CD8-positive, alpha-beta T cell (primary cell): ENCODE measurements at places on chromosomes 1 and 21.

DNA sequence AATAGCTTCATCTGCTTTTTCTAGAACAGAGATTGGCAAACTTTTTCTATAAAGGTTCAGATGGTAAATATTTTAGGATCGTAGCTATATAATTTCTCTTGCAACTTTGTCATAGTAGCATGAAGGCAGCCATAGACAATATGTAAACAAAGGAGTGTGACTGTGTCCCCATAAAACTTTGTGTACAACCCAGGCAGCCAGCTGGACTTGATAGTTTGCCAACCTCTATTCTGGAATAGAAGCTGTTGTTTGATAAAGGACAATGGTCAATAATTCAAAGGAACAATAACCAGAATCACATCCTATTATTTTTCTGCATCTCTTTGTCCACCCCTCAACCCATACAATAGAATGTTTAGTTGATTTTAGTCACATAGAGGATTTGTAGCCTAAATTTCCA lies 286.7 kb downstream of the LMX1A start:
- no peak for DNase-seq

- no peak for DNase-seq
These were observed 144.6 kb downstream of the PGBD5 start for GRCh38 chr1:230281556-230281955.

DNA sequence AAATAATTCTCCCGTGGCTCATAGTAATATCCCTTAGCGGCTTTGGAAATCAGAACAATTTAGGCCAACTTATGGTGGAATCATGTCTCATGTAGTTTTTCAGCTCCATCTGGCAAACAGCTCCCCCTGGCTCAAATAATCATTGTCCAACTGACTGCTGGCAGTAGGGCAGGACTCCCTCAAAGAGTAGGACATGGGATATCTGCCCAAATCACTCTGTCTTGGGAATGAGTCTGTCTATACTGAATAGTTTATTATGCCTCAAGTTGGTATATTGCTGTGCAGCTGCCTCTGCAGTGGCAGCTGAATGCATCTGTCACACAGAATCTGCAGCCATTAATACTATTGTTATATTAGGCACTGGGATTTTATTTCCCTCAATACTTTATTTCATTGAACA lies 255.7 kb downstream of the COL11A1 start:
- DNase-seq = no peak

- DNase-seq = no peak
These were observed 26.3 kb downstream of the CLEC20A start for GRCh38 chr1:178470411-178470960.

GRCh38 chr1:72062584-72062983 lies 219.8 kb downstream of the NEGR1 start:
- DNase-seq = no peak

- no peak for DNase-seq
These were observed 24.1 kb downstream of the THRAP3 start for GRCh38 chr1:36248250-36248894.

DNA sequence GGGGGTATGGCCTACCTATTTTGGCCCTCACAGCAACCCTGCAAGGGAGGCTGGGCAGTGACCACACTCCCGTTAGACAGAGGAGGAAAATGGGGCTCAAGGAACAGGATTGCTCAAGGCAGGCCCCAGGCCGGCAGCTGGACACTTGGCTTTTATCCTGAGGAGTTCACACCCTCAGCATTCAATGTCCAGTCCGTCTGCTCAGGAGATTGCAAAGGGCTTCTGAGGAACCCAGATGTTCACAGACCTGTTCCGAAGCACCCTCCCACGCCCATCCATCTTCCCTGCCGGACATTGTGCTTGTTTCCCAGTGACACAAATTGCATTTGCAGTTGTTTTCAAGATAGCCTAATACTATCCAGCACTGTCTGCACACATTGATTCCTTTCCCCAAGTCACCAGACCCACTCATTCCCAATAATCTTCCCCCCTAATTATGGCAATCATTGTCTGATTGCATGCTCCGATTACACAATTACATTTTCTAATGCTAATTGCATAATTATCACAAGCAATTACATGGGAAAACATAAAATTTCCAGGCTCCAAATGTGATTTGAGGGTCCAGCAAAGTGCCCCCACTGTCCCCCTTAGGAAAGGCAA lies 4.3 kb upstream of the UBL4B start:
- DNase-seq = no peak

DNA sequence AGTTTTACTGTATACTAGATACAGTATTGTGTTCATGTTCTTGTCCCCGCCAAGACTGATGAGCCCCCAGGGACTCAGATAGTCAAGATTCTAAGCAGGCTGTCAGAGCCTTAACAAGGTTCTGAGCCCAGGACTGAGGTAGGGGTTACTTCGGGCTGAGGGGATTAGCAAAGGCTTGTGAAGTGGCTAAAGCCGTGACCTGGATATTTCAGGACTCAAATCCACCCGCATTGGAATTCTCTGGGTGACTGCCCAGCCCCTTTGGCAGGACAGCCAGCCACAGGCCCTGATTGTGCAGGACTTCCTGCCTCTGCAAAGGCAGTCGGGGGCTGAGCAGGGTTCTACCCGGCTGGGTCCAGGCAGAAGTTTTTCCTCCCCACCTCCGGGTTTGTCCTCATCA lies at the start of gene PLA2G5:
Gene PLA2G5, plus strand, starts transcription at position 321 of the 400 bp plus-strand sequence. CDS start 14,637 bp downstream, outside the sequence.
- no peak for DNase-seq

GRCh38 chr1:119811387-119811786 lies at the start of gene REG4:
TSS of gene REG4 (minus strand) at chr1:119811460. CDS start at chr1:119808769, 2,691 bp downstream.
- no peak for DNase-seq

GRCh38 chr1:228507961-228508652 lies 20.9 kb downstream of the RNF187 start:
- DNase-seq = no peak

GRCh38 chr1:179586107-179586823 lies 5.4 kb upstream of the TDRD5 start:
- DNase-seq = no peak

DNA sequence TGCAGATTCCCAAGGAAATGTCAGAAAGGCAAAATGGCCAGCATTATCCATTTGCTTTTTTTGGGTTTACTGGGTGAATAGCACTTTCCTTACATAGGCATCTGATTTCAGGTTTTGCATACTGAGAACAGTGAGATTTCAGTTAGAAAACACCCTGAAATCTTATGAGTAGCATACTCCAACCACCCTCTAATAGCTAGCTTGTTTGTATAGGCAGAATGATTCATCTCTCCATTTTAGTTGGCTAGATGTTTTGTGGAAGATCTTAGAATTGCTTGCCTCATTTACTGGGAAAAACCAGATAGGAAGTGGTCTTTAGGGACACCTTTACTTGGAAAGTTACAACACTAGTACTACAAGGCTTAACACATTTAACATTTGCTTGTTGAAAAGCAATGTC lies 10.4 kb downstream of the KYAT3 start:
- no peak for DNase-seq

DNA sequence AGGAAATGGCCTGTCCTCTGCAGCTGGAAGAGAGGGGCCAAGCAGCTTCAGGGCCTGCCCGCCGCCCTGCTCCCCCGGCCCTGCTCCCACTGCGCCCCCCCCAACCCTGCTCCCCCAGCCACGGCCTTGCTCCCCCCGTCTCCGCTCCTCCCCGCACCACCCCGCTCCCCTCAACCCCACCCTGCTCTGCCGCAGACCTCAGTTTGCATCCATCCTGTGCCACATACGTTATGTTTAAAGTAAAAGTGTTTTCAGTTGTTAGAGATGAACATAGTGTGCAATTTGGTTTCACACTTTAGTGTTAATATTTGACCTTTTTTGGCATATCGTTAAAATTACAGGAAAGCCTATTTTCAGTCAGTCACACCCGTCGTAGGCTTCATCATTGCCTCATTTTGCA lies 34.1 kb upstream of the DIP2A start:
- DNase-seq = peak; percentile 73

DNA sequence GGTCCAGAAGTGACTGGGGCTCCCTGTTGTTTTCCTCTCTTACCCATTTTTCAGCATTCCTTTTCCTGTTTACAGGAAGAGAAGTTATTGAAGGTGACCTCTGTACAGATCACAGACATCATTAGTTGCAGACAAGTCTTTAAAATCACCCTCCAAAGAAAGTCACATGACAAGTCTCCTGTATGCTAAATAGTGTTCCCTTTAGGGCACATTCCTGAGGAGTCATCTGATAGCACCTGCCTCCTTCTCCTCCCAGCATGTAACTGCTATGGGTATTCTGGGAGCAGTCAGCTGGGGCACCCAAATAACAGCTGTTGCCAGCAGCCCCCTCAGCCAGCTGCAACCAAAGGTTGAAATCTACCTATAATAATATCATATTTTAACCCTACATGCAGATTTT lies 200.6 kb downstream of the PTGER3 start:
- no peak for DNase-seq

- no peak for DNase-seq
These were observed 15.8 kb downstream of the NR5A2 start for GRCh38 chr1:200043336-200043668.

- DNase-seq = no peak
These were observed 11.6 kb downstream of the SARS1 start for GRCh38 chr1:109225308-109225707.

DNA sequence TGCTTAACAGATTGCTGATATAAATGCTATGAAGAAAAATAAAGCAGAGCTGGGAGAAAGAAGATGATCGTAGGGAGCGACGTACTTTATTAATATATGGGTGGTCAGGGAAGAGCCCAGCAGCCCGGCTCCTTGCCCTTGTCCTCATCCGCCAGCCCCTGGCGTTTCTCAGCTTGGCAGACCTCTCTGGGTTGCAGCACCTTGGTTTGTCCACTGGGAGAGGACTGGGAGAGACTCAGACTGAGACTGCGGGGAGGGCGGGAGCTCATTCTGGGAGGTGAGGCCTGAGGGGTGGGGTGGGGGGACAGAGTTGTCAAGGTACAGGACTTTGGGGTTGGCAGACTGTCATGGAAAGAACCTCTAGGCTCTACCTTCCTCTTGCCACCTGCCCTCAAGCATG lies 3.3 kb upstream of the S100A3 start:
- DNase-seq = no peak

DNA sequence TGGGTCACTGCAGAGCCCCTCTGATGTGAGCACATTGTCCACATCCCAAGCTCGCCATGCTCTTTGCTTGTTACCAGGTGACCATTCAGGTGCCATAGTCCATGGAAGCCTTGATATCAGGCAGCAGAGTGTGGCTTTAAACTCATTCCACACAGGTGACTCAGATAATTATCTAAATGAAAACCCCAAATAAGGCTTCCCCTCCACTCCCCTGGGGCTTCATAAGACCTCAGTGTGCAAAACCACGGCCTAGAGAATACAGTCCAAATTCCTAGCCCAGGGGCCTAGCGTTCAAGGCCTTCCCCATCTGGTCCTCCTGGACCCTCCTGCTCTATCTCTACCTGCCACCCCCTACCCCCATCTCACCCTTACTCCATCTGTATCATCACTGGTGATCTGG lies 97.1 kb downstream of the ARHGEF10L start:
- no peak for DNase-seq

- DNase-seq = no peak
These were observed at the start of gene SH3D21 for GRCh38 chr1:36306210-36306901. TSS of gene SH3D21 (plus strand) at chr1:36306368. CDS start at chr1:36306421, 53 bp downstream.

DNA sequence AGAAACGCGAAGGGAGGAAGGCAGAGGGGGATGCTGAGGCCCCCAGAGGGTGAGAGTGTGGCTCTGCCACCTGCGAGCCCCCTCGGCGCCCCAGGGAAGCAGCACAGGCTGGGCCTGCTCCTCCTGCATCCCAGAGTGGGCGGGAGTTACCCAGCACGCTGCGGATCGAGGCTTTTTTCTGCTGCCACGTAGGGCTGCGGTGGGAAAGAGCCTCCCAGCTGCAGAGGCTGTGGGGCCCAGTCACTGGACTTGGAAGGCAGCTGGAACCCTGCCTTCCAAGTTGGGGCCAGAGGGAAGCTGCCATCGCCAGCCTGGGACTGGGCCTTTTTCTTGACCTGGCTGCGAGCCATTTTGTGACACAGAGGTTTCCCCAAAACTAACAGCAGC lies 2.3 kb upstream of the GRIK3 start:
- DNase-seq = no peak

DNA sequence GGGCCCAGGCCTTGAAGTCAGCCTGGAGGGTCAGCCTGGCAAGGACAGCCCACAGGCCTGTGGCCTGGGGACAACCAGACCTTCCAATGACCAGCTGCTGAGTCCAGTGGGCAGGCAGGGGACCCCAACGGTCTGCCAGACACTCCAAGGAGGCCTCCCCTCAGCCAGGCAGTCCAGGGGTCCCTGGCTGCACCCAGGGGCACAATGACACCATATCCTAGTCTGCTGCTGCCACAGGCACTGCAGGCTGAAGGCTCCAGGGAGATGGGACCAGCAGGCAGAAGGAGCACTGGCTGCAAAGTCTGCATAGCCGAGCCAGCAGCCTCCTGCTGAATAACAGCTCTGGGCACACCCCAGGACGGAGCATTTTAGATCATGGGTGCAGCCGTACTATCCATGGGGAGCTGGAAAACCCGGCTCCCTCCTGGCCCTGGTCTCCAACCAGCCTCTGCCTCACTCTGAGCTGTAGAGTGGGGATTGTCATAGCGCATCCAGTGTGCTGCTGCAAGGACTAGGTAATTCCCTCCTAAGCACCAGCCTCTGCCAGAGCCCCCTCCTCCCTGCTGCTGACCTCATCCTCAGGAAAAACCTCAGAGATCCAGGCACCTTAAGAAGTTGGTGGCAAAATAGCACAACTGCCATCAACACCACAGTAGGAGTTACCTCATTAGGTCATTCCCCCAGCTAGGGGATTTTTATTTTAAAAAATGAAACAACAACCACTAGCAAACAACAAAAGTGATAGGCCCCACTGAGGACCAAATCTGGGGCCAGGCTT lies 4.8 kb upstream of the LAPTM5 start:
- peak; percentile 62 for DNase-seq

- DNase-seq = no peak
These were observed 6.0 kb downstream of the PLEKHG5 start for GRCh38 chr1:6485168-6486101.

DNA sequence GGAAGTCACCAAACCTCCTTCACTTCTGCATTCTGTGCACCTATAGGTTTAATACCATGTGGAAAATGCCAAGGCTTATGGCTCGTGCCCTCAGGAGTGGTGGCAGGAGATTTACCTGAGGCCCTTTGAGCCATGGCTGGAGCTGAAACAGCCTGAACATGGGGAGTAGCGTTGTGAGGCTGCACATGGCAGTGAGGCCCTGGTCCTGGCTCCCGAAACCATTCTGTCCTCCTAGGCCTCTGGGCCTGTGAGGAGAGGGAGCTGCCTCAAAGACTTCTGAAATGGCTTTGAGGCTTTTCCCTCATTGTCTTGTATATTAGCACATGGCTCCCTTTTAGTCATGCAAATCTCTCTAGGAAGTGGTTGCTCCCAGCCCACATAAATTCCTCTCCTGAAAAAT lies 20.6 kb downstream of the PTGFR start:
- DNase-seq = no peak

- DNase-seq = no peak
These were observed 94.4 kb downstream of the RAVER2 start for GRCh38 chr1:64839261-64839660.

GRCh38 chr21:30271156-30271555 lies 11.6 kb downstream of the KRTAP24-1 start:
- DNase-seq = no peak

GRCh38 chr1:248825136-248825535 lies 579 bp downstream of the SH3BP5L start:
- DNase-seq = no peak

GRCh38 chr1:215458104-215458503 lies 109.0 kb upstream of the KCTD3 start:
- DNase-seq = no peak

- no peak for DNase-seq
These were observed 58.8 kb upstream of the ZSWIM5 start for GRCh38 chr1:45265244-45265643.

GRCh38 chr1:164560556-164560955 lies 1.6 kb downstream of the PBX1 start:
- no peak for DNase-seq
